ENCODE measurements at places on chromosomes 16 and 17.
A peak's percentile ranks its signal among the peaks of the same experiment; 100 is the strongest.

GRCh38 chr17:5793157-5793556 is 208.8 kb upstream of the NLRP1 start:
- no peak for DNase-seq

DNA sequence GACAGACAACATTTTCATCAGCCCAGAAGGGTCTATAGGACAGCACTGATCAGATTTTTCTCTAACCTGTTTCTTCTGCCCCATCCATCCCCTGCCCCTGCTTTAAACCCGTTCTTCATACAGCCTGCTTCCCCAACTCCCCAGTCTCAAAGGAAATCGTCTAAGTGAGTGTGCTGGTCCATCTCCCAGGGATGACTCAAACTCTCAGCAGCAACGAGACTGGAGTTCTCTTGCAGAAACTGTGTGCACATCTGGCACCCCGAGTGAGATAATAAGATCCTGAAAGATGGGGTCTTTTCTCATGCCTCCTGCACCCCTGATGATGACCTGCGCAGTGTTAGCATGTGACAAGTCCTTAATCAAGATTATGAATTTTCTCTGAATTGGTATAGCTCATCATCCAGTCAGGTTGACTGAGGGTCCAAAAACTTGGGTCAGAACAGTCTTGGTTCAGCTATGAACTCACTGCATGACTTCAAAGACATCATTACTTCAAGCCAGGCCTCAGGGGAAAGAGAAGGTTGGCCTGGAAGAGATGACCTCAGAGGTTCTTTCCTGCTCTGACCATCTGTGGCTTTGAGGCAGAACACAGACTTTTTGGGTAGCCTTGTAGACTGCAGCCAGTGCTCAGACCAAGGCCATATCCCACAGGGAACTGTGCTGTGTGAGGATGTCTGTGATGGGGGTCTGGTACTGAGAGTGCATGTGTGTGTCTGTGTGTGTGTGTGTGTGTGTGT is 117.9 kb downstream of the SPACA3 start:
- no peak for DNase-seq

DNA sequence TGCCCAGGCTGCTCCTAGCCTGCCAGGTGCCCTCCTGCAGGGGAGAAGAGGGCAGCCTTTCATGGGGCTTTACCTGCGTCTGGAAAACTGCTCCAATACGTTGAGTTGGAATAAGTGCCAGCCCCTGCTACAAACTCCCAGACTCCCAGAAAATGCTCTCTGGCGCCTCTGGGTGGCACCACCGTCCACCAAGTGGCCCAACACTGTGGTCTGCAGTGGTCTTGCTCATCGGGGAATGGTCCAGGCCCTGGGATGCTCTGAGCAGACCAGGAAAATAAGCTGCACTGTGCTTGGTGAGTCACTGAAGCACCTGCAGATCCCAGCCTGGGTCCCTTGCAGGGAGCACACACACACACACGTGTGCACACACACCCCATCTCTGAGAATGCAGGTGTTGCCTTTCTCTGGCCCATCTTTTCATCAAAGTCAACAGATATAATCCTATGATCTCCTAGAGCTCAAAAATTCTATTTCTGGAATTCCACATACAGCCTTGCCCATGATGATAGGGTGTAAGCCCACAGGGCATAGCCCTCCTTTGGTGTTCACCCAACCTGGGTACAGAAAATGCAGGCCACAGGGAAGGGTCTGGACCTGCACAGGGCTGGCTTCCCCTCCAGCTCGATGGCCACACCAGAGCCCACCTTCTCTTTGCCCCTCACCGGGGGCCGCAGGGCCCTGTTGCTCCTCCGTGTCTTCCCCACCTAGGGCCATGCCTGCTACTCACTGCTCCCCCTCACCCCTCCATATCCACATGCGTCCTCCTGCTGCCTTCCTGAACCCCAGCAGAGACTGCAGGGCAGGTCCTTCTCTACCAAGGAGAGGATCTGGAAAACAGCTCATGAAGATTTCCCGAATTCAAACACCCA is 20.5 kb downstream of the CDIP1 start:
- DNase-seq: no peak

DNA sequence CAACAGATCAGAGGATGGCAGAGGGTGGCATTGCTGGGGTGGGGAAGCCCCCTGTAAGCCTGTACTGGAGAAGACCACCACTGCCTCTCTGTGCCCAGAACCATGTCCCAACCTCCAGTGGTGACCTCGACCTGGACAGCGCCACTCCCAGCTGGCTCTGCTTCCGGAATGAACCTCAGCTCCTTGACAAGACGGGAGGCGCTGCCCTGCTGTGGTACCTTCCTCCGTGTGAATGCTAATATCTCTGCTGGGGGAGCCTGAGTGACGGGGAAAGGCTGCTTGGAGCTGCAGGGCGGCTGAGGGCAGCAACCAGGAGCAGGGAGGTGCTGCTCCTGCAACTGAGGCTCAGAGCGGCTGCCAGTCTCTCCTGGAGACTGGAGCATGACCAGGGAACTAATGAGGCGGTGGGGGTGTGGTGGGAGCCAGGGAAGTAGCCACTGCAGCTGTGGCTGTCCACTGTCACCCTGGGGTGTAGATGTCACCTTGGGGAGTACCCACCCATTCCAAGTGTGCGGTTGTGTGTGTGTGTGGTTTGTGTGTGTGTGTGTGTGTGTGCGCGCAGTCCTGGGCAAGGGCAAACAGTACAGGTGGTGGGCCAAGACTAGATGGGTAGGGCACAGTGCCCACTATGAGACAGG is 6.2 kb downstream of the PRCD start:
- DNase-seq: no peak

DNA sequence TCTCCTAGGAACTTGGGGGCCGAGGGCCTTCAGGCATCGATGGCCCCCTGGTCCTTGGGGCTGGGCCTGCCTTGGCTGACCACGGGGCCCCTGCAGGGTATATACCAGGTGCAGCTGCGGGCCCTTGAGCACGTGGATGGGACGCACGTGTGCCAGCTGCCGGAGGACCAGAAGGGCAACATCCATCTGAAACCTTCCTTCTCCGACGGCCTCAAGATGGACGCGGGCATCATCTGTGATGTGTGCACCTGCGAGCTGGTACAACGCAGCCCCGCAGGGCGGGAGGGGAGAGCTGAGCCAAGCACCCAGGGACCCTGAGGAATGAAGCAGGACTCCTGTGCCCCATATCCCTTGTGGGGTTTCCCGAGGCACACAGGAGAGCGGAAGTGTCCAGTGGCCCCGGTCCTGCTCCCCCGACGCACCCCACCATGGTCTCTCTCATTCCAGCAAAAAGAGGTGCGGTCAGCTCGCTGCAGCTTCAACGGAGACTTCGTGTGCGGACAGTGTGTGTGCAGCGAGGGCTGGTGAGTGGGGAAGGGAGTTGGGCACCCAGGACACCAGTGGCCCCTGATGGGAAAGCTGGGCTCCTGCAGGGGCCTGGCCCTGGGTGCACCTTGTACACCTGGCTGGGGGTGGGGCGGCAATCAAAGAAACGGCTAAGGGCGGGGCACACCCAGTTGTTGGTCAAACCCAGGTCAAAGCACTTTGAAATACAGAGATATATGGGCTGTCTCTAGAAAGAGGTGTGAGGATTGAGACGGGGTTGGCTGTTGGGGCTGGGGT is 10.6 kb downstream of the ITGB4 start:
- DNase-seq: no peak

DNA sequence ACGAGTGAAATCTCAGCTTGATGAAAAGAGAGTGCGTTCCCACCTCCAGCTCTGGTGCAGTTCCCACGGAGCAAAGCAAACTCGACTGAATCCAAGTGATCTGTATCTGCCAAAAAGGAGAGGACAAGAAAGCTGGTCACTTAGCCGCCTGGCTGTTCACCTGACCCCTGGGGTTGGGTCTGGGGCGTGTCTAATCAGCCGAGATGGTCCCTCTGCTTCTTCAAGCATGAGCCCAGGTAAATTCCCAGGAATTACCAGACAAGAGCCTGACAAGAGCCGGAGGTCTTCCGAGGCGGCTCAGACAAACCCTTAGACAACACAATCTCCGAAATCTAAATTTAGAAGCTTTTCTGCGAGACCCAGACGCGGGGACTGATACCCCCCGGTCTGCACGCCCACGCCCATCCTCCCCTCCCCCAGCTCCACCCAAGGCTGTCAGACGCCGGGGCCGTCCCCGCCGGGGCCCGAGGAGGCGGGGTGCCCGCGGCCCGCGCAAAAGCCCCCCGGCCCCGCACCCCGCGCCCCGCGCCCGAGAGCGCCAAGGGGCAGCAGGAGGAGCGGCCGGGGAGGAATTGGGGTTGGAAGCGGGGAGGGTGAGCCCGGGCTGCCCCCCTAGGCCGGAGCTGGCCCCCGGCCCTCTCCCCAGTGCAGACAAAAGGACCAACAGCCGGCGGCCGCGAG is 674 bp downstream of the ZNF821 start:
- DNase-seq: no peak

DNA sequence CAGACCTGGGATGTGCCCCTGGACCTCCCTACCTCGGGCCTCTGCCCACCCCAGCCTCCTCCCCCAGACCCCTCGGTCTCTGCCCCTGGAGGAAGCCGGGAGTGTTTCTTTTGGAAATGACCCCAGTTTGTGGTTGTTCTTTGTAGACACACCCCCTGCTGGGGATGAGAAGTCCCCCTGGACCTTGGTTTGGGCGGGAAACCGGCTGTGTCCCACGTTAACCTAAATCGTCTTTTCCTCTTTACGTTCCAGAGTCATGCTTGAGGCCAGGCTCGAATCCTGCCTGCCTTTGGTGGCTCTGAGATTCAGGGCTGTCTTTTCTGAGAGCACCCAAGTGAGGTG is 116.6 kb downstream of the METRNL start:
- DNase-seq: peak; percentile 46

Measured in astrocyte (in vitro differentiated cells and primary cell).